ENCODE measurements at places on chromosomes 12 and 14.

DNA sequence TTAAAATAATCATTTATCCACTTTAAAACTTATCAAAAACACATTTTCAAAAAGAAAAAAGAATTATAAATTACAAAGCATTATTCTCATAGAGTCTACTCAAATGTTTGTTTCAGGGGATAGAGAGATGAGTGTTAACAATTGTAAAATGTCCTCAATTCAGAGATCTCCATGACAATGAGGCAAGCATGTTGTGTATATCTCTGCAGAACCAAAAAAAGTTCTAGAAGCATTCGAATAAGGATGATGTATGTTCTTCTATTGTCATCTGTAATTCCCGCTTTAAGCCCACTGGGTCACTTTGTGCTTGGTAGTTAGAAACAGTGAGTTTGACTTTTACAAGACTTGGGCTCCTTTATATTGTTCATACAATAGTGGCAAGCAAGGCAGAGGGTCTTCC lies 73.6 kb upstream of the CCDC198 start:
- DNase-seq: no peak

DNA sequence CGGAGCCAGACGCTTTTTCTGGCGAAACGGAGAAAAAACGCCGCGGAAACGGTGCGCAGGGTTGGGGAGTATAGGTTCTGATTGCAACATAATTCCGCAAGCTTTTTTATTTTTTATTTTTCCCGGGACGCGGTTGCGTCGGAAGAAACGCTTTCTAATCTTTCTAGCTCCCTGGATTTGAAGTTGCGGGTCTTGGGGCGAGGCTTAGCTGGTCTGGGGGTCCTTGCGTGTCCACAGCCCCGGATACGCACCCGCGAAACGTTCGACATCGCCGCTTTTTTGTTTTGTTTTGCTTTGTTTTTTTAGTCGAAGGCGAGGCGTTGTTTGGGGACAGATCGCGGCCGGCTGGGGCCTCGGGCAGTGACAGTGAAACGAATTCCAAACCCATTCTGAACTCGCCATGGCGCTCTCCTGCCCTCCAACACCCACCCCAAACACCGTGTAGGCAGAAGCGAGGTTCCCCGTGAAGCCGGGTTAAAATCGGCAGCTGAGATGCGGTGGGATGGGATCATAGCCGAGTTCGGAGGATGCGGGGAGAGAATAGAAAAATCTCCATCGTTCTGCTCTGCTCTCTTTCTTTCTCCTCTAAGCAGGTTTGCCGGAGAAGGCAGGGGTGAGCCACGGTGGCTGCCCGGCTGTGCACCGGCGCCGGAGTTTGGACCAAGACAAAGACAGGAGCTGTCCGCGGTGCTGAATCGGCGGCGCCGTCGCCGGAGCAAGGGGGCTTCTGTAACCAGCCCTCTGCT lies 8.1 kb upstream of the LHX5 start:
- DNase-seq: no peak

DNA sequence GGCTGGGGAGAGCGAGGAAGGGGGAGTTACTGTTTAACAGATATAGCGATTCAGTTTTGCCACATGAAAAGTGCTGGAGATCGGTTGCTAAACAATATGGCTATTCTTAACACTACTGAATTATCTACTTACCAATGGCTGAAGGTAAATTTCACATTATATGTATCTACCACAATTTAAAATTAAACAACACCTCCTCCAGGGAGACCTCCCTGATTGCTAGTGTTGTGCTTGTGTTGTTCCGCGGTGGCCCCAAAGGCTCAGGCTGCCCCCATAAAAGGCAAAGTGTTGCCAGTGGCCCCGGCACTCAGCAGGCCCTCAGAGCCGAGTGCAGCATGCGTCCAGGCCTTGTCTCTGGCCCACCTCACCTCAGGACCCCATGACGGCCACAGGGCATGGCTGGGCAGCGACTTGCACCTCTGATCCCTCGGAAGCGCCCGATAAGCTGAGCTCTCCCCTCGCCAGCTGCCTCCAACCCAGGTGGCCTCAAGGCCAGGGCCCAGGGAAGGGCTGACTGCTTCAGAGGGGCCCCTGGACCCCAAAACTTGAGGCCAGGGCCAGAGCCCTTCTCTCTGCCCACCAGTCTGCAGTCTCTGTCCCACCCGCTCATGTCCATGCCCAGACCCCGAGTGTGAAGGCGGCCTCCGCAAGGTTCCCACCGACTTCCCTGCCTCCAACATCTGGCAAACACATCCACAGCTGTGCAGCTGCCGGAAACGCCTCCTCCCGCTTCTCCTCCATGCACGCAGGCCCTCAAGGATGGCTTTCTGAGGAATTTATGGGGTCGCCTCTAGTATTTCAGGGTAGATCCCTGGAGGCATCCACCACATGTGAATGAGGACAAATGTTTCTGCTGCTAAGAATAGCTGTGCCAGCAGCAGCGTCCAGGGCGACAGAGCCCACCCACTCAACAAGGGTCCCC lies 60.0 kb downstream of the NCOR2 start:
- no peak for DNase-seq

DNA sequence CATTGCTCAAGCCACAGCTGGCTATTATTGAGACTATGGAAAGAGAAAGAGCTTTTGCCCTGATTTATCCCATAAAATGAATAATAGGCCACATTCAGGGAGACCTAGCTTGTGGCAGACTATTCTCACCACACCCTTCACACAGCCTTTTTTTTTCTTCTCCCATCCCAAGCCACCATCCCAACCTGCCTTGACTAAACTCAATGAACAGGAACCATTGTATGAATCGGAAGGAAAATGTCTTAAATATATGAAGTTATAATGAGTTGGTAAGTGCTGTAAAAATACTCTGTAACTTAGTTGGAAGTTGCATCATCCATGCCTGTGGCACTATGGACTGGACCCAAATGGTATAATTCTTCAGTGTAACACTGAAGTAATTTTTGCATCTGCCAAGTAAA lies 338.4 kb downstream of the RAD51B start:
- no peak for DNase-seq

- no peak for DNase-seq
Observed at GRCh38 chr12:116964054-116965050, 53.6 kb downstream of the FBXW8 start.

Measured in NCI-H146 (cell line).